ENCODE measurements at places on chromosomes 5 and 9. TPM values are rescaled to one million over a fixed set of nuclear protein-coding genes. Genes with fewer than 3 reads are reported as not detected.

- no peaks in the 10 kb centered on the region for H3K27me3 ChIP-seq
- H3K4me3 ChIP-seq: no peak overlapping the region
- H3K27ac ChIP-seq: peak overlapping the region; percentile 58
- no peak for DNase-seq
- no peaks in the 10 kb centered on the region for H3K36me3 ChIP-seq
- H3K4me1 ChIP-seq: no peaks in the 10 kb centered on the region
Observed at GRCh38 chr5:61228691-61229280, 66.5 kb upstream of the SMIM15 start.

DNA sequence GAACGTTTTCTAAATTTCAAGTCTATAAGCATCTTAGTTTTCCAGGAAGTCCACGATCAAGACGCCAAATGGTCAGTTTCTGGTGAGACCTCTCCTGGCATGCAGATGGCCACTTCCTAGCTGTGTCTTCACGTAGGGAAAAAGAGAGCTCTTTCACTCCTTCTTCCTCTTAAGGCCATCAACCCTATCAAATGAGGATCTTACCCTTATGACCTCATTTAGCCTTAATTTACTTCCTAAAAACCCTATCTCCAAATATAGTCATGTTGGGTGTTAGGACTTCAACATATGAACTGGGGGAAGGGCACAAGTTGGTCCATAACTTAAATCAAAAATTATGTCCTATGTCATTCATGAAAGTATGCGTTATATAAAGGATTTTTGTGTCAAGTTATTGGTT lies 229.5 kb downstream of the ARL15 start:
- H3K4me1 ChIP-seq: no peaks in the 10 kb centered on the region
- no peak for DNase-seq
- no peak overlapping the region for H3K4me3 ChIP-seq
- H3K27me3 ChIP-seq: no peaks in the 10 kb centered on the region
- H3K27ac ChIP-seq: no peak overlapping the region
- H3K36me3 ChIP-seq: no peaks in the 10 kb centered on the region

- DNase-seq: peak; percentile 34
- H3K4me3 ChIP-seq: no peak overlapping the region
- H3K36me3 ChIP-seq: no peaks in the 10 kb centered on the region
- H3K27ac ChIP-seq: no peak overlapping the region
- peaks cover 9% of the 10 kb centered on the region for H3K4me1 ChIP-seq
Observed at GRCh38 chr5:110105692-110106091, 416.0 kb downstream of the MAN2A1 start.

GRCh38 chr9:91500509-91501014 lies 76.9 kb upstream of the NFIL3 start:
- H3K4me3 ChIP-seq: no peak overlapping the region
- peak; percentile 61 for DNase-seq
- no peaks in the 10 kb centered on the region for H3K4me1 ChIP-seq
- no peaks in the 10 kb centered on the region for H3K36me3 ChIP-seq
- H3K27me3 ChIP-seq: no peaks in the 10 kb centered on the region

GRCh38 chr9:133656211-133657119 lies 20.3 kb downstream of the DBH start:
- no peak overlapping the region for H3K27ac ChIP-seq
- no peak for DNase-seq
- H3K4me1 ChIP-seq: no peaks in the 10 kb centered on the region
- H3K36me3 ChIP-seq: no peaks in the 10 kb centered on the region

DNA sequence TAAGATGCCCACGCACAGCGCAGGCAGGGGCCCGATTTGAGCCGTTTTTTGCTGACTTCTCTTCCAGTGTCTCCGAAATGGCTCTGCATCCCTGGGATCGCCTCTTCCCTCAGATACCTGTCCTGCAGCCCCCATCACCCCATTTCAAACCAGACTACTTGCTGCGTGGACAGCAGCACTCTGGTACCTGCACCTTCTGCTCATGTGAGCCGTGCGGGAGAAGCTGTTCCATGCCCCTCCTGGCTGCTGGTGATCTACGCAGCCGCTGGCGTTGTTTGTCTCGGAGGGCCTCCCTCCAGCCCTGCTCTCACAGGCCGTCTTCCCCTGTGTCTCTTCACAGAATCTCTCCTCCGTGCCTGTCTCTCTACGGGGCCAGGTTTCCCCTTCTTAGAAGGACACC lies 13.4 kb downstream of the CEP72 start:
- H3K27me3 ChIP-seq: no peaks in the 10 kb centered on the region
- H3K36me3 ChIP-seq: peaks cover 3% of the 10 kb centered on the region
- H3K27ac ChIP-seq: no peak overlapping the region
- H3K4me3 ChIP-seq: no peak overlapping the region
- H3K4me1 ChIP-seq: no peaks in the 10 kb centered on the region
- DNase-seq: no peak

GRCh38 chr9:3708751-3709150 lies 182.9 kb upstream of the RFX3 start:
- DNase-seq: peak; percentile 34
- no peak overlapping the region for H3K27ac ChIP-seq
- H3K27me3 ChIP-seq: no peaks in the 10 kb centered on the region
- no peak overlapping the region for H3K4me3 ChIP-seq
- H3K36me3 ChIP-seq: no peaks in the 10 kb centered on the region

DNA sequence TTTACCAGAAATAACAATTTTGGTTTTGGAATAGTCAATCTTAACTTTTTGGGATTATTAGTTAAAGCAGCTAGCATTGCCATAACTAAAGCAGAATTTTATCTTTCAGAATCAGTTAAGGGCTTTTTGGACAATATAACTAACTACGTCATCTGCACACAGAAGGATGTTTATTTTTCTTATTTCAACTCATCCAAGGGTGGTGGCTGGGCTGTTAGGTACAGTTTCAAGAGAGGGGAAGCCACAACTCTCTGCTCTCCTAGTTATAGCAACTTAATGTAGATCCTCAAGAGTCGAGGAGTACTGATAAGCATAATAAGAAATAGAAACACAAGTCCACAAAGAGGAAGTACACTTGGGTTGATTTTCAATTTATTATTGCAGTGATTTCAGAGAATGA lies 65.6 kb downstream of the ANKRD55 start:
- no peak overlapping the region for H3K27ac ChIP-seq
- H3K27me3 ChIP-seq: no peaks in the 10 kb centered on the region
- peaks cover 36% of the 10 kb centered on the region for H3K4me1 ChIP-seq
- no peak overlapping the region for H3K4me3 ChIP-seq
- no peak for DNase-seq
- H3K36me3 ChIP-seq: no peaks in the 10 kb centered on the region

GRCh38 chr9:127942216-127943010 lies 4.8 kb upstream of the DPM2 start:
- peak; percentile 85 for DNase-seq
- H3K4me3 ChIP-seq: no peak overlapping the region
- no peaks in the 10 kb centered on the region for H3K27me3 ChIP-seq
- H3K4me1 ChIP-seq: peaks cover 9% of the 10 kb centered on the region
- peak overlapping the region; percentile 24 for H3K27ac ChIP-seq

DNA sequence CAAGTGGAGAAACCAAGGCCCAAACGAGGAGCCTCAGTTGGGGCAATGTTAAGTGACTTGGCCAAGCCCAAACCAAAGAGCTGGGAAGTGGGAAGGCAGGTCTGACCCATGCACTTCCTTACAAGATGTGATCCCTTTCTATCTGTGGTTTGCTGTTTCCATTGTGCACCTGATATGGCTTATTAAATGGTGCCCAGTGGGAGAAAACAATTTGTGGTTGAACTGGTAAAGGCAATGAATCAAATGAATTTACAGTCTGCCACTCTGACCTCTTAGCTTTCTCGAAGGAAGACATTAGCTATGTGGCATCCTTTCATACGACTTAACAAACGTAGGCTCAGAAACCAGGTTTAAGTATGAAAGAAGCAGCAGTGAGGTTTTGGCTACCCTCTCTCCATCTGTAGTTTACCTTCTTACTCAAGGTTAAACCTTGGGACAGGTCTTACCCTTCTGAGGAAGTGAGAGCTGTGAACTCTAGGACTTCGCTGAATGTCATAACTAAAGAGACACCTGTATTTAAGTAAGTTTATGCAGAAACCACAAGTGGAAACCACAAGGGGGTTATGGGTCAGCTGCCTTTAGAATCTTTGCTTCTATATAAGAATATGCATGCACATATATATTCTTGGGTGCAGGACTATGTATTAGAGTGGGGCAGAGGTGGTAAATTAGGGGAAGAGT lies 100.5 kb upstream of the SPATA31D4 start:
- H3K4me3 ChIP-seq: no peak overlapping the region
- no peak for DNase-seq
- H3K4me1 ChIP-seq: peaks cover 15% of the 10 kb centered on the region
- H3K27ac ChIP-seq: no peak overlapping the region
- H3K36me3 ChIP-seq: no peaks in the 10 kb centered on the region

DNA sequence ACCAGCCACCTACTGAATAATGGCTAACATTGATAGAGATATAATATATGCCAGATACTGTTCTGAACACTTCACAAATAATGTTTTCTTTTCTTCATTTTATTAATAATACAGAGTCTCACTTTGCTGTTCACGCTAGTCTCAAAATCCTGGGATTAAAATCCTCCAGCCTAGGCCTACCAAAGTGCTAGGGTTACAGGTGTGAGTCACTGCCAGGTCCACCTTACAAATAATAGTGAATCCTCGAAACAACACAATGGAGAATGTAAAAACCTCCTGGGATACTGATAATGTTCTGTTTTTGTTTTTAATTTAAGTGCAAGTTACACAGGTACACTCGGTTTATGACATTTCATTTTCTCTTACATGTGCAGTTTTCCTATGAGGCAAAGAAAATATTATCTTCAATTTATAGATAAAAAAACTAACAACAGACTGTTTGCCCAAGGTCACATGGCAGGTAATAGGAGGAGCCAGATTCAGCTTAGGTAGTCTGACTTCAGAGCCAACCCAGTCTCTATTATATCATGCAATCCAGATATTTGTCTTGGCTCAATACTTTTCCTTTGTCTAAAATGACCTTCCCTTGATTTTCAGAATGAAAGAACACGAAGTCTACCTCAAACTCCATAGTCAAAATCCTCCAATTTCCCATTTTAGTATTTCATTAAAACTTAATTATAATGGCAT lies 7.8 kb downstream of the ZFR start:
- H3K4me3 ChIP-seq: no peak overlapping the region
- no peaks in the 10 kb centered on the region for H3K27me3 ChIP-seq
- peaks cover 55% of the 10 kb centered on the region for H3K4me1 ChIP-seq
- no peaks in the 10 kb centered on the region for H3K36me3 ChIP-seq

DNA sequence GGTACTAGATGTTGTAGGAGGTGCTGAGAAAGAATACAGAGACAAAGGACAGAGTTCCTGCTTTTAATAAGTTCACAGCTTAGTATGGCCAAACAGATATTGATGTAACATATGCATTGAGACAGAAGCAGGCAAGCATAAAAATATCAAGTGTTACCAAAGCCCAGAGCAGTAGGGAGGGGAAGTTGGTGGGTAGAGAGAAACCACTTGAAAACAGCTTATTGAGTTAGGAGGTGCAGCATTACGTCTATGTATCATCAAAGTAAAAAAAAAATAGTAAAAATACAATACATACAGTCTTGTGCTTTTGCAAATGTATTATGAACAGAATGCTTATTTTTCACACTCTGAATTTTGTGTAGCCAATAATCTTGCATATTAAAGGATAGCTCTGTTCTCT lies 441.8 kb upstream of the SGCD start:
- no peaks in the 10 kb centered on the region for H3K36me3 ChIP-seq
- H3K27ac ChIP-seq: no peak overlapping the region
- no peak overlapping the region for H3K4me3 ChIP-seq
- H3K4me1 ChIP-seq: no peaks in the 10 kb centered on the region
- no peaks in the 10 kb centered on the region for H3K27me3 ChIP-seq
- DNase-seq: no peak

- H3K36me3 ChIP-seq: no peaks in the 10 kb centered on the region
- H3K4me3 ChIP-seq: no peak overlapping the region
- no peaks in the 10 kb centered on the region for H3K4me1 ChIP-seq
- H3K27ac ChIP-seq: no peak overlapping the region
- H3K27me3 ChIP-seq: no peaks in the 10 kb centered on the region
- DNase-seq: no peak
Observed at GRCh38 chr5:127042593-127042992, 12.2 kb upstream of the MARCHF3 start.

GRCh38 chr9:31541721-31542281 lies 842.6 kb upstream of the ACO1 start:
- no peaks in the 10 kb centered on the region for H3K27me3 ChIP-seq
- H3K36me3 ChIP-seq: no peaks in the 10 kb centered on the region
- DNase-seq: no peak
- no peak overlapping the region for H3K27ac ChIP-seq
- H3K4me1 ChIP-seq: peaks cover 10% of the 10 kb centered on the region

GRCh38 chr9:71985297-71985911 lies 74.0 kb downstream of the C9orf85 start:
- H3K4me3 ChIP-seq: no peak overlapping the region
- H3K27ac ChIP-seq: no peak overlapping the region
- no peaks in the 10 kb centered on the region for H3K4me1 ChIP-seq
- H3K36me3 ChIP-seq: no peaks in the 10 kb centered on the region

DNA sequence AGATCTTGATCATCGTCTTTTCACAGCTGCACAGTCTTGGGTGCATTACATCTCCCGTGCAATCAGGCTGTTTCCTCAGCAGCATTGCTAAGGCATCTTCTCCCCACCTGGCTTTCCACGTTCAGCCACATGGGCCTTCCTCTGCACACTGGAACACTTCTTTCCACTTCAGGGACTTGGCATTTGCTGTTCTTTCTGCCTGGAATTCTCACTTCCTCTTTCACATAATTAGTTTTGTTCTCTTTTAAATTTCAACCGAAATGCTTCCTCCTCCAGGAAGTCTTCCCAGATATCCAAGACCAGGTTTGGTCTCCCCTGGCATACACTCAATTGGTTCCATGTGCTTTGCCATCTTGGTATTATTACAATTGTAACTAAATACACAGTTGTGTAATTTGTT lies 43.8 kb downstream of the WHRN start:
- peaks cover 21% of the 10 kb centered on the region for H3K4me1 ChIP-seq
- H3K27ac ChIP-seq: no peak overlapping the region
- no peaks in the 10 kb centered on the region for H3K36me3 ChIP-seq
- no peak for DNase-seq

DNA sequence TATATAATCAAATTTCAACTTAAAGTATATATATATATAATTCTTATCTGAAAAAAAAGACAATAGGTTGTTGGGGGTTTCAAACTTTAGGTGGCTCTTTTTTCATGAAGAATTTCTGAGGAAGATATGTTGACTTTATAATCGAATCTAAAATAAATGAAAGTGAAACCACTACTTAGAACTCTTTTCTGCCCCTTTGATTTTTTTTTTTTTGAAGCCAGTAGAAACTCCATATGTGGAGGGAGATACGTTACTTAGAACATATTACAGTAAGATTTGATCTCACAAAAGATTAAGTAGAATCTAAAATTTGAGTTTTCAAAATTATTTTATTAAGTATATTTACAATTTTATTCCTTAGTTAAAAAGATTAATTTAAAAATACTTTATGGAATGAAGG lies 96.9 kb downstream of the ATG10 start:
- H3K27me3 ChIP-seq: no peaks in the 10 kb centered on the region
- no peaks in the 10 kb centered on the region for H3K36me3 ChIP-seq
- H3K4me1 ChIP-seq: no peaks in the 10 kb centered on the region
- H3K27ac ChIP-seq: no peak overlapping the region
- H3K4me3 ChIP-seq: peak overlapping the region; percentile 0

Gene CDKN2A
- total RNA-seq: 34.5 TPM

Gene GABBR2
- total RNA-seq: 9.0 TPM

Gene CYLC2
- total RNA-seq: not detected
